ENCODE measurements at places on chromosomes 7 and 10. TPM values are rescaled to one million over a fixed set of nuclear protein-coding genes. Genes with fewer than 3 reads are reported as not detected.

The TECTB gene
- not detected for polyA plus RNA-seq

The ACSL5 gene
- 5.7 TPM for polyA plus RNA-seq

DNA sequence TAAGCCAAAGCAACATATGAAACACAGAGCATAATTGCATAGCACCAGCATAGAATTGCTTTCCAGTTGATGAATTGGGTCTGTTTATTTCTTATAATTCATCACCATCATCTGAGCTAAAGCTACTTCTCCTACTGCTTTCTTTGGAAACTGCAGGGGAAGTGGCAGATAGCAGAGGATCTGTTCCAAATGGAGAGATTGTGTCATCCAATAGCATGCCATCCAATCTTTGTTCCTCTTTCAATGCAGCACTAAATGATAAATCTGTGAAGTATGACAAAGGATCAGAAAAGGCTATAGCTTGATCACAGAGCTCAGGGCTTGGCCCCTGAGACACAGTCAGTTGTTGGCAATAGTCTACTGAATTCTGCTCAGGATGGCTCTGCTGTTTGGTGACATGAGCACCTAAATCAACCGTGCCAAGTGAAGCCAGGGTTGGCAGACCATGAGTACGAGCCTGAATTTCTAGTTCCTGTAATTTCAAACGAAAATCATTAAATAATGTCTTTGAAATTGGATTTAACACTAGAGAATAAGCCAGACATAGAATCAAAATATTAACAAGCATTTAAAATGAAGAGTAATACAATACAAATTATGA is 90.0 kb downstream of the TFEC start:
- H3K36me3 ChIP-seq = no peaks in the 10 kb centered on the region
- H3K27ac ChIP-seq = no peak overlapping the region
- no peak overlapping the region for H3K4me3 ChIP-seq
- no peaks in the 10 kb centered on the region for H3K4me1 ChIP-seq
- H3K27me3 ChIP-seq = no peaks in the 10 kb centered on the region
- no peak for DNase-seq

GRCh38 chr7:49091519-49091918 is 167.2 kb downstream of the CDC14C start:
- H3K4me1 ChIP-seq = no peaks in the 10 kb centered on the region
- no peaks in the 10 kb centered on the region for H3K36me3 ChIP-seq
- no peak for DNase-seq
- H3K4me3 ChIP-seq = no peak overlapping the region

DNA sequence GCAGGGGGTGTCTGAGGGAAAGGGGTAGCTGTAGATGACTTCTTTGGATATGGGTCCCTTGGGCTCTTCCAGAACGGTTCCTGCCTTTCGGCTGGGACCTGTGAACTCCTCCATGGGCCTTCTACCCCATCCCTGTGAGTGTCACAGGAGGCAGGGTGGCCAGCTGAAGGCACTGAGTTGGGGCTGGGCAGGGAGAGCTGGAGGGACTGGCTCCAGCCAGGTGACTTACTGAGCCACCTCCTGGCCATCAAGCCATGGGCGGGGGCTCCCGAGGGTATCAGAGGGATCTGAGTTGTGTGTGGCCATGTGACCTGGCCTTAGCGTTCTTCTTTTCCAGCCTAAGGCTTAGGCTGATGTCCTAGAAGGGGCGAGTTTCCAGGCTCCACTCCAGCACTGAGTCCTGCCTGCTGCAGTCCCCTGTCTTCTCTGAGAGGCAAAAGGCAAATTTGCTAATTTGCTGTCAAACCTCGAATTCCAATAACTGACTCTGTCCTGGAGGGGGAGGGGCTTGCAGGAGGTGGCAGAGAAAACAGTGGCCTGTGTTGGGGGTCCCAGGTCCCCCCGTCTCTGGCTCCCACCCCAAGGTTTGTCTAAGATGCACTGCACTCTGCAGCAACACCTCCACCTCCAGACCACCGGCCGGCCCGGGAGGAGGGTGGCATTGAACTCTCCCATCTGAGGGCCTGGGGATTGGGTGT is 27.2 kb downstream of the ADCYAP1R1 start:
- no peaks in the 10 kb centered on the region for H3K36me3 ChIP-seq
- H3K27me3 ChIP-seq = no peaks in the 10 kb centered on the region
- no peak overlapping the region for H3K4me3 ChIP-seq
- H3K4me1 ChIP-seq = no peaks in the 10 kb centered on the region
- DNase-seq = no peak

- no peaks in the 10 kb centered on the region for H3K36me3 ChIP-seq
- H3K4me1 ChIP-seq = peaks cover 6% of the 10 kb centered on the region
Measured at GRCh38 chr10:72274213-72274729, 547 bp downstream of the DDIT4 start.

DNA sequence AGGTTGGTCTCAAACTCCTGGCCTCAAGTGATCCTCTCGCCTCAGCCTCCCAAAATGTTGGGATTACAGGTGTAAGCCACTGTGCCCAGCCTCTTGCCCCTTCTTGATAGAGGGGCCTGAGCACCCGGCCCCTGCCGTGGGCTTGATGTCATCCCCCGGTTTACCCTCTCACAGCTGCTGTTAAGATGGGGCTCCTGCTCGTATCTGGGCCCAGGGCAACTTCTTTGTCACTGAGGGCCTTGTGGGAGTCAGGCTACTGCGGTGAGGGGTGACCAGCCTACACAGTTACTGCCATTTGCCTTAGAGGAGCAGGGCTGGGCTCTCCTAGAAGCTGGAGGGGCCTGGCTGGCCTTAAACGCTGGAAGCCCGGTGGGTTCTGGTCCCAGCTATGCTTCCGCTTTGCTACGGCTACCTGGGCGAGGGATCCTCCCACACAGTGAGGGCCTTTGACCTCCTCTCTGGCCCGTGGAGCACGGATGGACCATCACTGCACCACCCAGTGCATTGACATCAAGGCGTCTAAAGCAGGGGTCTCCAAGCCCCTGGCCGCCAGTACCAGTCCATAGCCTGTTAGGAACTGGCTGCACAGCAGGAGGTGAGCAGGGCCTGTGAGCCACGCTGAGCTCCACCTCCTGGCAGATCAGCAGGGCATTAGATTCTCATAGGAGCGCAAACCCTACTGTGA is 1.1 kb upstream of the TMEM130 start:
- H3K4me3 ChIP-seq = no peak overlapping the region
- no peaks in the 10 kb centered on the region for H3K27me3 ChIP-seq
- H3K4me1 ChIP-seq = no peaks in the 10 kb centered on the region
- H3K27ac ChIP-seq = no peak overlapping the region
- no peak for DNase-seq

DNA sequence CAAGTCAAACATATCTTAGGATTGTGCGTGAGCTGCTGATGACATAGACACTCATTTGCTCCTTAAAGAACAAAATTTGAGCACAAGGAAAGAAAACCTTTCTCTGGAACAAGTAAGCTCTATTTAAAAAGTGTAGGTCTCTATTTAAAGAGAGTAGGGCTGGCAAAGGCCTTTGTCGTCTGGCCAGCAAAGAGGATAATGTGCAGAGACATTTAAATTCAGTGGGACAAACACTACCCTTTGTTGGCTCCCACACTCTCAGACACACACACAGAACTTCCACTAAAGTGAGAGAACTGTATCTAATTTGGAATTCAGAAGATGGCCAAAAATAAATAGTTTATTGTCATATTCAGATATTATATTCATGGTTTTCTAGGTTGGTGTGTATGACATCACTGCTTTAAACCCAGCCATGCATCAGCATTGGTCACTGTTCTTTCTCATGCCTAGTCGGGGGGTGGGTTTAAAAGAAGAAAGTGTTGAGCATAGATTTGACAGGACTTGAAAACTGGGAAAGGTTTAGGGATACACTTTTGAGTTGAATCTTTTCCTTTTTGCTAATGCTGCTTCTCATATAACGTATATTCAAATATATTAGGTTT is 49.5 kb upstream of the HDAC9 start:
- no peaks in the 10 kb centered on the region for H3K4me1 ChIP-seq
- H3K27me3 ChIP-seq = no peaks in the 10 kb centered on the region
- no peak overlapping the region for H3K4me3 ChIP-seq
- DNase-seq = no peak
- H3K27ac ChIP-seq = no peak overlapping the region

DNA sequence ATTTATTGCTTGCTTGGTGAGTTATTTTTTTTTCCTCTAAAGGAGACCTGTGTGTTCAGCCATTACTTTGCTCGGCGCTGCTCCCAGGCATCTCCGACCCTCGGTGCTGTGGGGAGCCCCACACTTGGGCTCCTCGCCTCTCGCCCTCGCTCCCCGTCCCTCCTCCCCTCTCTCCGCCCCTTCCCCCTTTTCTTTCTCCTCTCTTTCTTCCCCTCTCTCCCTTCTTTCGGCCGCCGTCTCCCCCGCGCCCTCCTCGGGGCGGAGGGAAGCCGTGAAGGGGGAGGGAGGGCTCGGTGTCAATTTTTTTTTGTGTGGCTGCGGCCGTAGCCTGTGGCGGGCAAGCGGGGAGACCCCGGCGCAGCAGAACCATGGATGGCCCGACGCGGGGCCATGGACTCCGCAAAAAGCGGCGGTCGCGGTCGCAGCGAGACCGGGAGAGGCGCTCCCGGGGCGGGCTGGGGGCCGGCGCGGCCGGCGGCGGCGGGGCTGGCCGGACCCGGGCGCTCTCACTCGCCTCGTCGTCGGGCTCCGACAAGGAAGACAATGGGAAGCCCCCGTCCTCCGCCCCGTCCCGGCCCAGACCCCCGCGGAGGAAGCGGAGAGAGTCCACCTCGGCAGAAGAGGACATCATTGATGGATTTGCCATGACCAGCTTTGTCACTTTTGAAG is 1.1 kb downstream of the AUTS2 start:
- H3K4me1 ChIP-seq = peaks cover 3% of the 10 kb centered on the region
- H3K27me3 ChIP-seq = no peaks in the 10 kb centered on the region
- no peak overlapping the region for H3K27ac ChIP-seq
- no peaks in the 10 kb centered on the region for H3K36me3 ChIP-seq
- peak overlapping the region; percentile 66 for H3K4me3 ChIP-seq
